A172 (cell line): ENCODE measurements at places on chromosomes 2 and 18.

- peak; percentile 27 for DNase-seq
Observed at GRCh38 chr2:220276741-220277444, 649.5 kb downstream of the SLC4A3 start.

DNA sequence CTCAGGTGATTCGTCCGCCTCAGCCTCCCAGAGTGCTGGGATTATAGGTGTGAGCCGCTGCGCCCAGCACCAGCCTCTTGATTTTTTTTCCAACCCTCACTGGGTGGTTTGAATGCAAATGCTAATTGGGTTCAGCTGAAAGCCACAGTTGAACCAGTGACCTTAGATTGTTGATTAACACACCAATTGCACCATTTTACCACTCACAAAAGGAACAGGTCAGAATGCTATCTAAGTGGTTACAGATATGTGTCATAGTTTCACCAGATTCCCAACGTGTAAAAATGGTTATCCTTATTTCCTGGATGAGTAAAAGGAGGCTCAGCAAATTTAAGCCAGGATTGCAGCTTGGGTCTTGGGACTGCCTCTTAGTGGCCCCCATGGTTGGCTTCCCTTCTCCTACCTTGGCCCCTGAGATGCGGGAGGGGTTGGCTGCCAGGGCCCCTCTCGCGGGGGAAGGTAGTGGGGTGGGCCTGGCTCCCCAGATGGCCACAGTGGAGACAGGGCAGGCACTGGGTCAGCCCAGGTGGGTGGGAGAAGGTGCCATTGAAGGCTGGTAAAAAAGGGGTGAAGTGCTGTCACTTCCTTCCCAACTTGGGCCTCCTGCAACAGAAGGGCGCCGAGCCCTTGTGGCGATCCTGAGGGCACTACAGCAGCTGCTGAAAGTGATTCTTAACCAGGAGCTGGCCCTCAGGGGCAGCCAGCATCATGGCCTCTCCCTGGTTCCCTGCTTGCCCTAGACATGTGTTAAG is 164.9 kb upstream of the HAAO start:
- DNase-seq, result peak; percentile 75

- DNase-seq, result no peak
Observed at GRCh38 chr2:210833403-210833802, 277.0 kb downstream of the CPS1 start.

DNA sequence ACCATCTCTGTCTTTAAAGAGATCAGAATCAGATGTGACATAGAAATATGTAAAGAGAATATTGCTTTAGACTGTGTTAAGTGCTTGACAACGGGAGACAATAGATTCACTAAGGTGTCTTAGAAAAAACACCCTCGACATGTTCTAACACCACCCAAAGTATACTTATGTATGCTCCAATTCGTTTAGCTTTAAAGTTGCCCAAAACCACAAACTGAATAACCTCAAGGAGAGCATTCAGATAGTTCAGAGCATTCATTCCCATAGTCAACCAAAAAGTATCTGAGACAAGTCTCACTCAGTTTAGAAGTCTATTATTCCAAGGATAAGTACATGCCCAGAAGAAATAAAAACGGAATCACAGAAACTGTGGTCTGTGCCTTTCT is 96.4 kb downstream of the KYNU start:
- no peak for DNase-seq

- no peak for DNase-seq
Observed at GRCh38 chr18:41390309-41390708, 564.7 kb upstream of the PIK3C3 start.

- no peak for DNase-seq
Observed at GRCh38 chr2:190999058-190999457, 14.9 kb downstream of the STAT1 start.

GRCh38 chr2:129936334-129936934 is 43.0 kb upstream of the RAB6C start:
- DNase-seq, result no peak

GRCh38 chr2:156341452-156342253 is 9.1 kb upstream of the NR4A2 start:
- peak; percentile 96 for DNase-seq

DNA sequence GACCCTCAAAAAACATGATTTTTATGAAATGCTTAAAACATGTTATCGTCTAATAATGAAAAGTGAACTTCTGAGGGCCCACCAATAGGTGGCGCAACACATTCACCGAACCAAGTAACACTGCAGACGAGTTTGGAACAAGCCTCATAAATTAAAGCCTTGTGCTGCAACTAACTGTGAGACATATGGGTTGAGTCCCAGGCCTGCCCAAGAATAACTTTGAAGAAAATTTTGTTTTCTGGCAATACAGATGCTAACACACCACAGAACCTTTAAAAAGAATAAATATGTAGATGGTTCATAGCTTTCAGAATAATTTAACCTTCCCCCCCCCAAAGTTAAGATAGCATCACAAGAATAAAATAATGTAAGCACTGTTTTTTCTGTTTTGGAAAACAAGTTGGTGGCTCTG is 285.9 kb downstream of the RNF144A start:
- DNase-seq, result peak; percentile 61

DNA sequence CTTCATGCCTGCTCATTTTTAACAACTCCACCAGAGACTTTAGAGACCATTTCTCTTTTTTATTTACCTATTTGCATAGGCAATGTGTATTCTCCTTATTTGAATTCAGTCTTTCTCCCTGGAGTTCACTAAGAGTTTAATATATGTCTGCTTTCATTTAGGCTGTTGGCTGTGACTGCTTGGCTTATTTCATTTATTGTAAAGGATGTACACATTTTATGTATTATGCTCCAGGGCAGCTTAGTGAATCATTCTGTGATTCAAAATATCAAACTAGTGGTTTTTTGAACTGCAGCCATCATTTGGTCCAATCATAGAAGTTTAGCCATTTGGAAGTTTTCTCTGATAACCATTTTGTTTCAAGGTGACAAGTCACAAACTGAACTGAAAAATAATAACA is 229.6 kb downstream of the LPIN1 start:
- DNase-seq, result no peak

GRCh38 chr2:223731503-223731902 is 105.9 kb downstream of the AP1S3 start:
- no peak for DNase-seq

GRCh38 chr18:45628979-45629958 is 14.0 kb downstream of the SLC14A2 start:
- no peak for DNase-seq

GRCh38 chr2:190190507-190191162 is 128.1 kb upstream of the MSTN start:
- DNase-seq, result no peak

DNA sequence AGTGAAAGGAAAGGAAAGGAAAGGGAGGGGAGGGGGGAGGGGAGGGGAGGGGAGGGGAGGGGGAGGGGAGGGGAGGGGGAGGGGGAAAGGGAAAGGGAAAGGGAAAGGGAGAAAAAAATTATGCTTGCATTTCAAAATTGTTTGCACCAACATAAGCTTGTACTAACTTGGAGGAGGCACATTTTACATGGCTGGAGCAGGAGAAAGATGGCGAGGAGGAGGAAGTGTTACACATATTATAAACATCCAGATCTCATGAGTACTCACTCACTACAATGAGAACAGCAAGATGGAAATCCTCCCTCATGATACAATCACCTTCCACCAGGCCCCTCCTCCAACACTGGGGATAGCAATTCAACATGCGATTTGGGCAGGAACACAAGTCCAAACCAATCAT is 660.2 kb upstream of the CDH2 start:
- peak; percentile 4 for DNase-seq

- DNase-seq, result no peak
Observed at GRCh38 chr2:54962935-54963440, 87.3 kb downstream of the RTN4 start.

DNA sequence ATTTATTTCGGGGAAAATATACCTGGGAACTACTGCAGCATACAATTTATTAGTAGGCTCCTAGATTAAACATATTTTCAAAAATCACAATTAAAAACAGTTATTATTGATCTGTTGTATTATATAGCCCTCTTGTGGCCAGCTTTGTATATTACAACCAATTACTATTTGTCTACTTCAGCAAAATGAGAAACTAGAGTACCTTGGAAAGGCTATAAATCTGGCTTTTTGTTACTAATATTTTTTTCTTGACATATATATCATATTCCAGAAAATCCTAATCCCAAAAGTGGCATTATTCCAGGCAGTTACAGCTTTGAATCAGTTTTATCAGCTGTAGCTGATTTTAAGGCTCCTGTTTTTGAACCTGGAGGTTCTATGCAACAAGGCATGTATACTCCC is 101.2 kb downstream of the UBR3 start:
- peak; percentile 39 for DNase-seq

GRCh38 chr2:173747035-173747434 is 218.1 kb downstream of the SP3 start:
- DNase-seq, result no peak

DNA sequence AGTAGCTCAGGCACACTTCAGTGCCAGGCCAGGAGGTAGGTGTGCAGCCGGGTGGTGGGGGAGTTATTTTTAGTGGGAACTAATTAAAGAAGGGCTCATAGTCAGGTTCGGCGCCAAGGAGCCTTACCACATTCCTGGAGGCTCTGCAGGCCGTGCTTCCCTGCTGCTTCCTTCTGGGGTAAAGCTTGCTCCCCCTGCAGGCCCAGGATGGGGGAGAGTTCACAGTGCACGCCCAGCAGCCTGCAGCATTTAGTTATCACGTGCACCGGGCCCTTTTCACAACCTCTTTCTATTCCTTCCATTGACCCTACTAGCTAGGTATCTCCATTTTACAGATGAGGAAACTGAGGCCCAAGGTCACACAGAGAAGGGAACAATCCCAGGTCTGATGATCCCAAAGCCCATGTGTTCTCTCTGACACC is 2.5 kb downstream of the KCNF1 start:
- DNase-seq, result no peak

- no peak for DNase-seq
Observed at GRCh38 chr2:4175343-4175742, 472.0 kb downstream of the DCDC2C start.
